Ovary (tissue), 10 donors: ENCODE measurements at places on chromosomes 4 and X. TPM values are rescaled to one million over a fixed set of nuclear protein-coding genes. Genes with fewer than 3 reads are reported as not detected.
A peak's percentile ranks its signal among the peaks of the same experiment; 100 is the strongest.

Gene ITGB1BP2
- total RNA-seq, result 1.6 TPM

Gene CT45A9
- total RNA-seq, result not detected

- no peaks in the 10 kb centered on the region for H3K27me3 ChIP-seq
- no peaks in the 10 kb centered on the region for H3K4me1 ChIP-seq
- H3K36me3 ChIP-seq, result no peaks in the 10 kb centered on the region
- H3K27ac ChIP-seq, result no peak overlapping the region
Measured at GRCh38 chrX:23773601-23774175, 9.3 kb upstream of the SAT1 start.

DNA sequence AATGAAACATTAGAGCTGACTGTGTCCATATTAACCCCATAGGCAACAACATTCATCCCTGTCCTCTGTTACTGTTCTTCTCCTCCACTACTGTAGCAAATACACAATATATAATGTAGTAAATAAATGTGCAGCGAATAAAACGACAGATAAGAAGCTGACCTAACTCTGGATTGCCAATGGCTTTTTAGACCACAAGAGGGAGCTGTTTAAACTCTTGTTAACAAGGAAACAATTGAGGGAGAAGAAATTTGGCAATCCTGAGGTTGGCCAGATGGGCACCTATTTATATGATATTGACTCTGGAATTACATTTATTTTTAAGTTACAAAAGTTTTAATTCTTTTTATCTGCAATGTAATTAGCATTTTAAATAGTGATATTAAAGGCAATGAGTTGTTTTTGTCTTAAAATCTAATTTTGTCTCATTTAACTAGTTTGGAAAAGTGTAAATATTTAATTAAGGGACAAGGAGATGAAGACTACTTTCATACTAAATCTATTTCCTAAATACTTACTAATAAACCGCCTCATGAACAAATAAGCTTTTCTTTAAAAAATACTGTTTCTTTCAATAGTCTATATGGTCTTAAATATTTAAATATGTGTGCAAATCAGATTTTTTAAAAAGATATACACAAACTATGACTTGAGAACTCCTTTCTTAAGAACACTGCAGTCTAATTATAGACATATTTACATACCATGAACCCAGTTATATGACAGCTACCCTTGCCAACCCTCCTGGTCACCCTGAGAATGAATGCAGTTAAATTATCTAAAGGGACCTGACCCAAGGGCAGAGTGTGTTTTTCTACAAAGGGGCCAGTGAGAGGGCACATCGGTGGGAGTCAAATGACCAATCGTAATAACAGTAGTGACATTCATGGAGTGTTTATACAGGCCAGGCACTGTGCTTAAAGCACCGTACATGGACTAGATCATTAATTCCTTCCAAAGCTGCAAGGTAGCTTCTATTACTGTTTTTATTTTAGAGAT, 52.9 kb upstream of the HPF1 start:
- H3K27ac ChIP-seq, result no peak overlapping the region
- H3K36me3 ChIP-seq, result no peaks in the 10 kb centered on the region
- no peaks in the 10 kb centered on the region for H3K4me1 ChIP-seq
- no peaks in the 10 kb centered on the region for H3K27me3 ChIP-seq
- H3K4me3 ChIP-seq, result no peak overlapping the region

DNA sequence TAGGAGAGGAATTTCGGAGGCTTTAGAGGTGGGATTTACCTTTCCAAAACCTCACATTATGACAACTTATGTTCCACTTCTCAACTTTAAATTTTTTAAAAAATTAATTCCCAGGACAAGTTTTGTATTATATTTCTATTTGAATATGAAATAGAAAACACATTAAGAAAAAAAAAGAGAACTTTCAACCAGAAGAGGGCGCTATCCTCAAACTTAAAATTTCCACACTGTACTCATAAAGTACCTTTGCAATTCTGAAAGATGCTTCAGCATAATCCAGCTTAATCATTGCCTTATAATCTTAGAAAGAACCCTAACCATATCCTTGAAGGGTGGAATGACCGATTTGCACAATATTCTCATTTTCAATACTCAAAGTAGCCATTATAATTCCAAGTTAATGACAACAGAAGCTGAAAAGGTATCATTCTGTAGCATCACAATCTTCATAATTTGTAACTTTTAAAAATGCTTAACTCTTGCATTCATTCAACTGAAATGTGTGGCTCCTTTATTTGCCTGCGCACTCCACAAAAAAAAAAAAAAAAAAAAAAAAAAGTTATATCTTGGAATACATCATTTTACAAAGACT, 158.0 kb downstream of the KCNIP4 start:
- no peaks in the 10 kb centered on the region for H3K27me3 ChIP-seq
- H3K4me3 ChIP-seq, result no peak overlapping the region
- no peak for DNase-seq
- H3K36me3 ChIP-seq, result no peaks in the 10 kb centered on the region
- no peak overlapping the region for H3K27ac ChIP-seq

GRCh38 chr4:156312261-156312847, 358.7 kb upstream of the CTSO start:
- H3K27ac ChIP-seq, result no peak overlapping the region
- no peaks in the 10 kb centered on the region for H3K27me3 ChIP-seq
- H3K4me3 ChIP-seq, result no peak overlapping the region
- H3K36me3 ChIP-seq, result no peaks in the 10 kb centered on the region
- DNase-seq, result no peak

Gene GYPB
- not detected for total RNA-seq

DNA sequence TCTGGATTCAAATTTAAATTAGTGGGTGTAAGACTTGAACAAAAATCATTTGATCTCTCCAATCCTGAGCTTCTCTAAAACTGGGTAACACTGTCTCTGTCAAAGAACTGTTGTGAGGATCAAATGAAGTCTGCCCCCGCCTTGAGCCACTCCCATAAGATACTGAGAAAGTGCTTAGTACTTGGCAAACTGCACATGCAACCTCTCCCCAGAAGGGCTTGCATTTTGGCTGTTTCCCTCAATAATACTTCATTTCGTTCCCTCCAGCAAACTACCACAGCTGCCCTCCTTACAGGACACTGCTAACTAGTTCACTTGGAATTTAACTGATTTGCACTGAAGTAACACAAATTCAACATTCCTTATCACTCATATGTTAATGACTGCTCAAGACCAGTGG, 79.8 kb downstream of the APBB2 start:
- H3K4me1 ChIP-seq, result peaks cover 14% of the 10 kb centered on the region
- no peak overlapping the region for H3K27ac ChIP-seq
- no peak overlapping the region for H3K4me3 ChIP-seq

Gene C4orf50
- 0.10 TPM for total RNA-seq

Gene PAGE2
- total RNA-seq, result not detected

GRCh38 chrX:153953342-153953830, 8.9 kb upstream of the RENBP start:
- peak; percentile 87 for DNase-seq
- peaks cover 2% of the 10 kb centered on the region for H3K4me1 ChIP-seq
- H3K36me3 ChIP-seq, result no peaks in the 10 kb centered on the region

DNA sequence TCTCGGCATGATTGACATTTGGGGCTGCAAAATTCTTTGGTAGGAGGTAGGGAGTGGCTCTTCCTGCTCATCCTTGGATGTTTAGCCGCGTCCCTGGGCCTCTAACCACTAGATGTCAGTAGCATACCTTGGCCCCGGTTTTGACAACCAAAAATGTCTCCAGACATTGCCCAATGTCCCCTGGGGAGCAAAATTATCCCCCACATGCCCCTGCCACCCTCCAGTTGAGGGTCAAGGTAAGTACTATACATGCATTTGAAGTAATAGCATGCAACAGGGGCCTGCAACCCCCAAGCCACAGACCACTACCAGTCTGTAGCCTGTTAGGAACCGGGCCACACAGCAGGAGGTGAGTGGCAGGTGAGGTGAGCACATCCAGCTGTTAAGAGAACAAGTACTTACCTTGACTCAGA, 17.6 kb upstream of the KIAA1210 start:
- no peak overlapping the region for H3K27ac ChIP-seq
- H3K4me3 ChIP-seq, result no peak overlapping the region
- H3K4me1 ChIP-seq, result no peaks in the 10 kb centered on the region
- H3K36me3 ChIP-seq, result no peaks in the 10 kb centered on the region
- no peak for DNase-seq

- H3K27me3 ChIP-seq, result no peaks in the 10 kb centered on the region
- DNase-seq, result no peak
- H3K27ac ChIP-seq, result no peak overlapping the region
- H3K4me3 ChIP-seq, result no peak overlapping the region
Measured at GRCh38 chrX:119948381-119948780, 4.8 kb upstream of the NKAP start.

DNA sequence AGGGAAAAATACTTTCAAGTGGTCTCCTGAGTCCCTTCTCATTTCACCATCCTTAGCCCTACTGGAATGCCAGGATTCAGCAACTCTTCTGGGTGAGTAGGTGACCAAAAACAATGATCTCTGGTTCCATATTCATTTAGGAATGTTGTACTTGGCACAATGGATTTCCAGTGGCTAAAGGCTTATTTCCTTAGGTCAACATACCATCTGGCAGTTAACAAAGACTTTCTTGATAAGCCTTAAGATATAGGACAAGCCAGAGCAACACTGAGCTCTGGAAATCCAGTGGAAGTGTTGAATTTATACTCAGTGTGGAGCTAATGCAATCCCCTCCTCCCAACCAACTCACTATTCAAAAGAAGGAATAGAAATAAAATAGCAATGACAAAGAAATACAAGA, 139.4 kb upstream of the EMCN start:
- no peak overlapping the region for H3K27ac ChIP-seq
- no peaks in the 10 kb centered on the region for H3K4me1 ChIP-seq
- H3K4me3 ChIP-seq, result no peak overlapping the region
- no peaks in the 10 kb centered on the region for H3K27me3 ChIP-seq

- DNase-seq, result no peak
- no peaks in the 10 kb centered on the region for H3K36me3 ChIP-seq
- no peaks in the 10 kb centered on the region for H3K27me3 ChIP-seq
- H3K4me1 ChIP-seq, result peaks cover under 1% of the 10 kb centered on the region
Measured at GRCh38 chr4:101306225-101306624, 41.1 kb downstream of the PPP3CA start.

Gene ZXDA
- total RNA-seq, result 7.0 TPM

- no peak overlapping the region for H3K27ac ChIP-seq
- no peaks in the 10 kb centered on the region for H3K4me1 ChIP-seq
- DNase-seq, result no peak
- H3K4me3 ChIP-seq, result no peak overlapping the region
- no peaks in the 10 kb centered on the region for H3K27me3 ChIP-seq
- H3K36me3 ChIP-seq, result no peaks in the 10 kb centered on the region
Measured at GRCh38 chr4:13615161-13615560, 12.4 kb downstream of the BOD1L1 start.

- H3K27ac ChIP-seq, result no peak overlapping the region
- no peaks in the 10 kb centered on the region for H3K27me3 ChIP-seq
- no peaks in the 10 kb centered on the region for H3K36me3 ChIP-seq
- no peak overlapping the region for H3K4me3 ChIP-seq
Measured at GRCh38 chrX:42519666-42520231, 258.2 kb downstream of the PPP1R2C start.

- H3K4me1 ChIP-seq, result no peaks in the 10 kb centered on the region
- no peaks in the 10 kb centered on the region for H3K36me3 ChIP-seq
- DNase-seq, result no peak
- H3K27ac ChIP-seq, result no peak overlapping the region
Measured at GRCh38 chrX:104668550-104668949, 102.6 kb downstream of the IL1RAPL2 start.

DNA sequence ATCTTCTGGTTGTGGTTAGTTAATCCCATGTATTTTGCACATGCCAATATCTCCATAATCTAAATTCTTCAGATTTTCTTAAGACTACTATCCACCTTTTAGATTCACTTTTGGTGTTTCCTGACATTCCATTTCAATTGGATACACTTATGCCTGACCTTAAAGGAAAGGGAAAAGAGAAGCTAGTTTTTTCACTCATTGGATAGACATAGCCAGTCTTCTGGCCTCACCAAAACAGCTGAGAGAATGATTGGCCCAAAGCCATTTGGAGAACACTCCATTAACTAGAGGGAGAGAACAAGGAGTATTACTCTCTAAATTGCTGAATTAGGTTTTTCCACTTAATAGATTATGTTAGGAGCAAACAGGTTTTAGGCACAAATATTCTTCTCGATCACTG, 4.0 kb downstream of the PRPS1 start:
- DNase-seq, result no peak
- H3K36me3 ChIP-seq, result no peaks in the 10 kb centered on the region
- H3K4me1 ChIP-seq, result no peaks in the 10 kb centered on the region
- no peaks in the 10 kb centered on the region for H3K27me3 ChIP-seq

GRCh38 chrX:439241-439640, 52.5 kb upstream of the PPP2R3B start:
- H3K4me1 ChIP-seq, result no peaks in the 10 kb centered on the region
- H3K27me3 ChIP-seq, result no peaks in the 10 kb centered on the region
- H3K27ac ChIP-seq, result no peak overlapping the region
- no peaks in the 10 kb centered on the region for H3K36me3 ChIP-seq
- no peak overlapping the region for H3K4me3 ChIP-seq
- no peak for DNase-seq

GRCh38 chrX:51608766-51609165, 9.9 kb downstream of the CENPVL3 start:
- H3K27me3 ChIP-seq, result no peaks in the 10 kb centered on the region
- no peaks in the 10 kb centered on the region for H3K4me1 ChIP-seq
- DNase-seq, result no peak
- no peak overlapping the region for H3K4me3 ChIP-seq
- H3K36me3 ChIP-seq, result no peaks in the 10 kb centered on the region
